ENCODE measurements at places on chromosomes 16 and 17. TPM values are rescaled to one million over a fixed set of nuclear protein-coding genes. Genes with fewer than 3 reads are reported as not detected.

The CHST6 gene
- total RNA-seq = 0.27 TPM

The MT3 gene
- total RNA-seq = not detected

DNA sequence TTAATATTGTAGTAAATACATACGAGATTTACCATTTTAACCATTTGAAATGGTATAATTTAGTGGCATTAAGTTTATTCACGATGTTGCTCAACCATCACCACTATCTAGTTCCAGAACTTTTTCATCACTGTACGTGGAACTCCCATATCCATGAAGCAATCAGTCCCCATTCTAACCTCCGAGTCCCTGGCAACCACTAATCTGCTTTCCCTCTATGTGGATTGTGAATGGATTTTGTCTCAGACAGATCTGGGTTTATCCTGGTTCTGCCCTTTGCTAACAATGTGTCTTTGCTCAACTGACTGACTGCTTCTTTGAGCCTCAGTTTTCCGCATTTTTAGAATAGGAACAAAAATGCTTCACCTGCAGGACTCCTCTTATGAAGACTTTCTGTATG is 51.4 kb downstream of the TANGO6 start:
- no peak for DNase-seq

- DNase-seq = no peak
Observed at GRCh38 chr16:3752984-3753383, 35.7 kb upstream of the TRAP1 start.

GRCh38 chr17:31697838-31698237 is 161.2 kb downstream of the COPRS start:
- no peak for DNase-seq
